ENCODE measurements at places on chromosomes 2 and 18. TPM values are rescaled to one million over a fixed set of nuclear protein-coding genes. Genes with fewer than 3 reads are reported as not detected.
A peak's percentile ranks its signal among the peaks of the same experiment; 100 is the strongest.

The GCFC2 gene
- 17.0 TPM for total RNA-seq

DNA sequence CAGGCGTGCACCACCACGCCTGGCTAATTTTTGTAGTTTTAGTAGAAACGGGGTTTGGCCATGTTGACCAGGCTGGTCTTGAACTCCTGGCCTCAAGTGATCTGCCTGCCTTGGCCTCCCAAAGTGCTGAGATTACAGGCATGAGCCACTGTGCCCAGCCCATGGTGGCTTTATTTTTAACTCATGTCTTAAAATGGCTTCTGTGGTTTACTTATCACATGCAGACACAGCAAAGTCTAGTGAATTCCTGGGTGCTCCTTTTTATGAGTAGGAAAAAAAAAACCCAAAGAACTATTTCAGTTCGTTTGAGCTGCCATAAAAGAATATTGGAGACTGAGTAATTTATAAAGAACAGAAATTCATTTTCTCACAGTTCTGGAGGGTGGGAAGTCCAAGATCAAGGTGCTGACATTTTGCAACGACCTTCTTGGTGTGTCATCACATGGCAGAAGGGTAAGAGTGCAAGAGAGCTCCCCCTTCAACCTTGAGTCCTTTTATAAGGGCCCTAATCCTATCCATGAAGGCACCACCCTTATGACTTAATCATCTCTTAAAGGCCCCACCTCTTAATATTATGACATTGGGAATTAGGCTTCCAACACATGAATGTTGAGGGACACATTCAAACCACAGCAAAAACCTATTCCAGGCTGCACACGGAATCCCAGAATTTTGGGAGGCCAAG, 12.6 kb upstream of the REL start:
- ATAC-seq, result no peak

The GAL3ST2 gene
- not detected for total RNA-seq

GRCh38 chr2:120939595-120940318, 204.1 kb downstream of the GLI2 start:
- no peak for ATAC-seq

The STEAP3 gene
- 2.8 TPM for total RNA-seq

The VAMP8 gene
- total RNA-seq, result 14.7 TPM

DNA sequence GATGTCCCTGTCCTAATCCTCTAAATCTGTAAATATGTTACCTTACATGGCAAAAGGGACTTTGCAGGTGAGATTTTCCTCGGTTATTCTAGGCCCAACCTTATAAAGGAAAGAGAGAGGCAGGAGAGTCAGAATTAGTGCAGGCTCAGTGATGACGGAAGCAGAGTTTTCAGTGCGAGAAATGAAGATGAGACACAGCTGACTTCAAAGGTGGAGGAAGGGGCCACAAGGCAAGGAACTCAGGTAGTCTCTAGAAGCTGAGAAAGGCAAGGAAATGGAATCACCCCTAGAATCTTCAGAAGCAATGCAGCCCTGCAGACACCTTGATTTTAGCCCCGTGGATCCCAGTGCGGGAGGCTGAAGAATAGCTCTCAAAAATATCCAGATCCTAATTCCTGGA, 7.2 kb upstream of the LCLAT1 start:
- no peak for ATAC-seq

DNA sequence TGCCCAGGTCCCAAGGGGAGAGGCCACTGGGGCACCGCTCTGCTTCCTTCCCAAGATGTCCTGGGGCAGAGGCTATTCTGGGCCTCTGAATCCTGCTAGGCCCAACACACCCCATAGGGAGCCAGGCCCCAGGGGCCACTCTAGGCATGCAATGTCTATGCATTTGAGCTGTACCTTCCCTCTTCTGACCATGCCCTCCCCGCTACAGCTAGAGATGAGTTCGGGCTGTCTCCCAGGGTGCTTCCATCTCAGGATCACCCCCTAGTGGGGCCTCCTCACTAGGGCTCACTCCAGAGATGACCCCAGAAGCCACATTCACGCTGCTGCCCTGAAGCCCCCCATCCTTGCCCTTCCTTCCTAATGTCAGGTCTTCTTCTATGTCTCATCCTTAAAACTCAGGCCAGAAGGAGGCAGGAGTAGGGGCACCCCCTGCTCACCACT, 54.4 kb downstream of the TNS1 start:
- no peak for ATAC-seq

The GALR1 gene
- 0.05 TPM for total RNA-seq

DNA sequence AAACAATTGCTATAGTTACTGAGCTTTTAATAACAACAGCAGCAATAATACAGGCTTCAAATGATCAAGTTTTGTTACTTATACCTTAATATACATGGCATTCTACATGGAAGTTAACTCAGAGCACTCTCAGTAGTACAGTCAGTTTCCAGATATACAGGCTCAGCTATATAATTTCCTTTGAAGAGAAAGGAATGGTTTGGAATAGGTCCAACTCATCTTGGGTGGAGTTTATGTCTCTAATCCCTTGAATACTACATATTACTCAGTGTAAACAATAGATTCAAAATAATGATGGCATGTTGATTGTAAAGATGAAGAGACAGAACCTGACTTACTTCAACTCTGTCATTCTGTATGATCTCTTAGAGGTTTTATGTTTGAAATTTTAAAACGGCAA, 174.9 kb downstream of the EPHA4 start:
- ATAC-seq, result no peak

The ST6GAL2 gene
- total RNA-seq, result 10.3 TPM

DNA sequence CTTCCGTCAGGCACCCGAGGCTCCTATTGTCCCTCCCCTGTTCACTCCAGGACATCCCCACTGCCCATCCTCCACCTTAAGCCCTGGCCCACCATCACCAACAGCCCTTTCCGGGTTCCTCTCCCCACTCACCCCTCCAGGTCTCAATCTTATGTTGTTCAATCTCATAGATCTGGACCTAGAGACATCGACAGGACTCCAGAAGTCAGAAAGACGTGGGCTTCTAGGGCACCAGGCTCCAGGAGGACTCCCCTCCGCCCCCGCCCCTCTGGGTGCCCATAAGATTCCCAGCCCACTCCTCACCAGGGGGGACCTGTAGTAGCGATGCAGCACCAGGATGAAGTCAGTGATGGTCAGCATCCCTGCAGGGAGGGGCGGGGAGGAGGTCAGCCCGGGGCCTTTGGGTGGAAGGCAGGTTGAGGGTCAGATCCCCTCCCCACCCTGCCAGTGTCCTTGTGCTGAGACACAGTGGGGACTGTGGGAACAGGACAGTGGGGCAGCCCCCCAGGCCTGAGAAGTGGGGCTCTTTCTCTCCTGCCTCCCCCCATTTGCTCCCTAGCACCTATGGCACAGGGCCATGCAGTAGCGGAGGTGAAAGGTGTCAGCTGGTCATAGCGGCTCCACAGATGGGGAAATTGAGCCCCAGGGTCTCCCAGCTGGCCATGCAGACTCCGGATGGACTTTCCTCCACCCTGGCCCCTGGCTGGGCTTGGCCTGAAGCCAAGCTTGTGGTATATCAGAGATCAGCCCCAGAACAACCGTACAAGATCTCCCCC, 3.7 kb downstream of the PRKAG3 start:
- ATAC-seq, result peak; percentile 16

DNA sequence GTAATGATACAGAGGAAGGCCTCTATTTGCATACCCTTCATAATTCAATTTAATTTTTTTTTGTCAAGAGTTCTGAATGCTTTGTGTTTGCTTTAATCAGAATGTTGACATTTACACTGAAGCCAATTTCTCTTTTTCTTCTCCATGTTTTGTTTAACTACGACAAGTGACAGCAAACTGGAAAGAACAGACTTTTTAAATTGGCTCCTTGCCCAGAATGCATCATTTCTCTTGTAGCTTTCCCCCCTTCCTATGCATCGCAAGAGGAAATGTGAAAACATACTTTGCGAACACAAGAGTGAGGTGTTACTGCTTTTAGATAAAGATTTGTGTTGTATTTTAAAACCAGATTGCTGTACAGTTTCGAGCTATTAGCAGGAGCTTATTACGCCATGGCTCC, 955.2 kb upstream of the CELF4 start:
- peak; percentile 71 for ATAC-seq

GRCh38 chr2:238397356-238397755, 29.4 kb upstream of the ASB1 start:
- no peak for ATAC-seq

DNA sequence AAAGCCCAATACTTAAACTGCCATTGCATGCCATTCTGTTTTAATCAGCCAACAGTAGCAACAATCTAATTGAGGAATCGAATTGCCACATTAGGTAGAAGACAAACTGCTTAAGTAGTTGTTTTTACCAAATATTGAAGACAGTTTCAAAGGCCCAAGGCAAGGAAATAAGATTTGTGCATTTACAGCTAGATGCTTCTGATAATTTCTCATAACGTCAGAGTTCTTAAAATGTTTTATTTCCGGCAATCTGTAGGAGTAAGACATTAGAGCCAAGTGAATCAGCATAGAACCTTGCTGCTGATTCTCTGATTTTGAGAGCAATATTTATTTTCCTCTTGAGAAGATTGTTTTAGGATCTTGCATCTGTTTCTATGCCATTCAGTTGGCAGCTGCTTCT, 174.3 kb downstream of the RBM43 start:
- no peak for ATAC-seq

GRCh38 chr2:128451084-128452023, 132.7 kb upstream of the HS6ST1 start:
- ATAC-seq, result no peak

GRCh38 chr18:69128566-69128965, 272.1 kb upstream of the DOK6 start:
- no peak for ATAC-seq

DNA sequence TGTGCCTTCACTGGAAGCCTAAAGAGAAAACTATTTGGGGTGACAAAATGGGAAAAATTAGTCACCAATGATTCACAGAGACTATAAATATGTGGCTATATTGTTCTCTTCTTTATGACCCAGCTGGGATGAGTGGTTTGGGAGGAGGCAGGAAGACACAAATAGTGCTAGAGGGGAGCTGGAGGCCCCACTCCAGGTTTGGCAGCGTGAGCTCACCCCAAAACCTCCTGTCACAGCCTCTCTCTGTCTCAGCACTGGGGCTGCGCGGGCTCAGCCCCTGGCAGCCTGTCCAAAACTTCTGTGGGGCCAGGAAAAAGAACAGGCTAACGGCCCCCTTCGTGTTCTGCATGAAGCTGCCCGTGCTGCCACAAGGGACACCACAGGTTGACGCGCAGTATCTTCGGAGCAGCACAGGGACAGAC, 73.2 kb upstream of the LCLAT1 start:
- no peak for ATAC-seq

- no peak for ATAC-seq
These were observed 104.7 kb upstream of the STPG4 start for GRCh38 chr2:47259829-47260228.
